ENCODE measurements at places on chromosomes 7 and 10.

- DNase-seq, result no peak
These were observed 12.1 kb upstream of the ZC3HAV1L start for GRCh38 chr7:139047970-139048369.

DNA sequence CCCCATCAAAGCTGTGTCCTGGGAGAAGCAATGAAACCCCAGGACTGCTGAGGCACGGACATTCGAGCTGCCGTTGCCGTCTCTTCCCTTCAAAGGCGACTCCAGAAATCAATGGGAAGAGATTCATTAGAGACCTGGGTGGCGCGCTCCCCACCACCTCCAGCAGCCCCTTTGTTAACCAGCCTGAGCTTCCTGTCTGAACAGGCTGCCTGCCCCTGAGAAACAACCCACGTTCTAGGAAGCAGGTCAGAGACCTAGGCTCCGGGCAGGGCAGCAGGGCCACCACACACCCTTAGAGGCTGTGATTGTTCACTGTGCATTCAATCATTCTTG lies 110.9 kb upstream of the PPIF start:
- no peak for DNase-seq

GRCh38 chr7:28349637-28350036 lies 62.7 kb upstream of the CREB5 start:
- DNase-seq, result no peak

DNA sequence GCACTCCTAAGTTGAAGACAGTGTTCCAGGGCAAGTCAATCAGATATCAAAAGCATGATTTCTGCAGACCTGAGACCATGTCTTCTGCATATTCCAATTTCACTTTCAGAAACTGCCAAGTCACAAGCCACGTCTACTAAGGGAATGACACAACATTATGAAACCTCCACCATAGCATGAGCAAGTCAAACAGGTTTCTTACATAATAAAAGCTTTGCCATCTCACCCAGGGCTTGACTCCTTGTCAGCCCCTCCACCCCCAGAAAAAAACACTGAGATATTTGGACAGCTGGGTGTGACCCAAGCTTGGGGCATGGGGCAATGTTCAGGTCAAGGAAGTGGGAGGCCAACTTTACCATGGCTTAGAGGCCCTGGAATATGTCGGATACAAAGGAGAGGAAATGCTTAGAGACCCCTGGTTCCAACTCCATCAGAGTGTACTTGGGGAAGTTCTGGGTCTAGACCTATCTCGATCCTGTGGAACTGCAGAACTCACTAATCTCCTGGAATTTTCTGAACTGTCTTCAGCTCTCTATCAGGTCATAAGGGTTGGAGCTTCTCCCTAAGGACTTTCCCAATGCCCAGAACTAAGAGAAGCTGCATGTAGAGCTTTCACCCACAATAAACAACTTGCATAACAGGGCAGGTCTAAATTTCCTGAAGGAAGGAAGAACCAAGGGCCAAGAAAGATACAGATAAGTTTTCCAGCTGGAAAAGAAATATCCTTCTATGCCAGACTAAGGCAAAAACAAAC lies 80.6 kb upstream of the NAMPT start:
- DNase-seq, result no peak

DNA sequence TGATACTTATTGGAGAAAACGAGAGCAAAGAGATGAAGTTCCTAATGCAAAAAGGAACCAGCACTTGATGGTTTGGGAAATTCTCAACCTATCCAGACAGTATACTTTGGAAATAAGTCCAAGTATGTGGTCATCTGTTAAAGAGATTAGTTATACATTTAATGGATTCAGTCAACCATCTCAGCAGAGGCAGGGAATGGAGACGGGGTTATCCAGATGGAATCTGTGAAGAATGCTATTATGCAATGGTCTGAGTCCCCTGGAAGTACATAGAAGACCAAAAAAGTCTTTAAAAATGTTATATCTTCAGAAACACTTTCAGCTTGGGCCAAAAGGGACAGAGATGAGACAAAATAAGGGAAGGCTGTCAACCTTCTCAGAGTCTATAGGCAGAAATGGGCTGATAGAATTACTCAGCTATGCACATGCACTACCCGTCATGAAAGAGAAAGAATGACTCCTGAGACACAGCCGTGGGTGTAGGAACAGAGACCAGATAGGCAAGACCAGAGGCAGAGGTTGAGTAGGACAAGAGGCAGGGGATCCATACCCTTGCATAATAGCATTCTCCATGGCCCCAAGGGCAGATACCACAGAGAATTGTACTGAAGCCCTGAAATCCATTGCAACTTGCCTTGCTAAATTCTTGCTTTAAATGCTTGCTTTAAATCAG lies 738.8 kb upstream of the POT1 start:
- DNase-seq, result no peak
